Urinary bladder (tissue), 4 donors: ENCODE measurements at places on chromosomes 2 and 18.

DNA sequence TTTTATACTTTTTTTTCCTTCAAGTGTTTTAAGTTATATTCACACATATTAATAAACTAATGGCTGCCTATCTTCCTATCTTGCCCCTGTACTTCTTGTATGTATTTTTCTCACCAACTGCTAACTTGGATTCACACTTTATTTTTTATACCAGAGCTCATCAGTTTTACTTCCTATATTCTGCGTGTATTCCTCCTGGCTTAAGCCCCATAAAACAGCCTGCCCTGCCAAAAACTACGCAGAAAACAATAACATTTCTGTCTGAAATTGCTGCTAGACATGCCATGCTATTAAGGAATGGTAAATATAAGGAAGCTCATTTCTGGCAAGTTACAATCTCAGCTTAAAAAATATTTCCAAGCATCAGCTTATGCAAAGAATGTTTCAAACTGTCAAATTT is 172.3 kb downstream of the UBE2E3 start:
- no peak for DNase-seq

- no peak for DNase-seq
Observed at GRCh38 chr2:126658905-126659561, 3.1 kb downstream of the GYPC start.

GRCh38 chr2:159013103-159013502 is 44.7 kb downstream of the TANC1 start:
- no peak for DNase-seq

GRCh38 chr2:239249048-239249447 is 151.8 kb downstream of the HDAC4 start:
- no peak for DNase-seq

- DNase-seq = no peak
Observed at GRCh38 chr2:53103679-53104078, 663.9 kb upstream of the CHAC2 start.

DNA sequence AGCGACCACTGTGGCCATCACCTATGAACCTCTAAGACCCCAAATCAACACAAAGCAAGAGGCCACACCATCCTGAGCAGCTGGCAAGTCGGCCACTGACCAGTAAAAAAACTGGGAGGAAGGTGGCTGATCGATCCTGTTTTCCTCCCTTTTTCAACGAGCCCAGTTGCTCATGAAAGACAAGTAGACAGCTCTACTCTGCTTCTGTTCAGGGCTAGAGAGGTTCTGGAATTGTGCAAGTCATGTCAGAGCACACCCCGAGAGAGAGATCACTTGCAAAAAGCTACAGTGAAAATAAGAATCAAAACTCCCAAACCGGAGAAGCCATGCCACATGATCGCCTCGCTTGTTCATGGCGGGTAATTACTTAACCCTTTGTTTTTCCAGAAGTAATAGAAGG is 34.6 kb downstream of the ZNF516 start:
- no peak for DNase-seq

DNA sequence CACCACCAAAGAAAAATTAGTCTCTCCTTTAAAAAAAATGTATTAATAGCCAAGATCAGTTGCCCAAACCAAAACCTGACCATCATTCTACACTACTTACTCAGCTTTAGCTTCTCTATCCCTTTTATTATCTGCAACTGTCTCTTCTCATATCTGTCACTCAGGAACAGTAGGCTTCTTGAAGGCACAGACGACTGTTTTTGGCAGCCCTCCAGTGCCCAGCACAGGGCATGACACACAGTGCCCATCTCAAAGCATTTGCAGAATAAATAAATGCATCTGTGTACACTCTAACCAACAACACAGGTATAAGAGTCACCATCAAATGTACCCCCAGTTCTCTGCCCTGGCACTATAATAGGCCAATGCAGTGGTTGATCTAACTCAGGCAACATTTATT is 117.2 kb downstream of the UXS1 start:
- DNase-seq = no peak

GRCh38 chr2:86518481-86518880 is 44.8 kb downstream of the CHMP3 start:
- no peak for DNase-seq

GRCh38 chr2:234258562-234259141 is 208.2 kb downstream of the SPP2 start:
- no peak for DNase-seq

DNA sequence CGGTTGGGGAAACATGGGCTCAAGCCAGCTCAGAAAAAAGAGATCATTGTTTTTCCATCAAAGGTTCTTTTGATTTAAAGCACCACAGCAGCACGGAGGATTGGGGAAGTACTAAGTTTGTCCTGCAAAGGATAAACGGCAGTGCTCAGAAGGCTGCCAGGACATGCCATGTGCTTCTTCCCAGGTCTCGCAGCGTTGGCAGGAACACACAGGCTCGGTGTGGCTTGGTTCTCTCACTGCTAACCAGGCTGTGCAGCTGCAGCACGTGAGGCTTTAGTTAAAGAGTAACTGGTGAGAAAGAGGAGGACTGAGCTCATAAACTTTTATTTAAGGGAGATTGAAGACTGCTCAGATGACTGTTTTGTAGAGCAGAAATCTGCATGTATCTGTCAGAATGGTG is 264.3 kb downstream of the TSN start:
- no peak for DNase-seq

DNA sequence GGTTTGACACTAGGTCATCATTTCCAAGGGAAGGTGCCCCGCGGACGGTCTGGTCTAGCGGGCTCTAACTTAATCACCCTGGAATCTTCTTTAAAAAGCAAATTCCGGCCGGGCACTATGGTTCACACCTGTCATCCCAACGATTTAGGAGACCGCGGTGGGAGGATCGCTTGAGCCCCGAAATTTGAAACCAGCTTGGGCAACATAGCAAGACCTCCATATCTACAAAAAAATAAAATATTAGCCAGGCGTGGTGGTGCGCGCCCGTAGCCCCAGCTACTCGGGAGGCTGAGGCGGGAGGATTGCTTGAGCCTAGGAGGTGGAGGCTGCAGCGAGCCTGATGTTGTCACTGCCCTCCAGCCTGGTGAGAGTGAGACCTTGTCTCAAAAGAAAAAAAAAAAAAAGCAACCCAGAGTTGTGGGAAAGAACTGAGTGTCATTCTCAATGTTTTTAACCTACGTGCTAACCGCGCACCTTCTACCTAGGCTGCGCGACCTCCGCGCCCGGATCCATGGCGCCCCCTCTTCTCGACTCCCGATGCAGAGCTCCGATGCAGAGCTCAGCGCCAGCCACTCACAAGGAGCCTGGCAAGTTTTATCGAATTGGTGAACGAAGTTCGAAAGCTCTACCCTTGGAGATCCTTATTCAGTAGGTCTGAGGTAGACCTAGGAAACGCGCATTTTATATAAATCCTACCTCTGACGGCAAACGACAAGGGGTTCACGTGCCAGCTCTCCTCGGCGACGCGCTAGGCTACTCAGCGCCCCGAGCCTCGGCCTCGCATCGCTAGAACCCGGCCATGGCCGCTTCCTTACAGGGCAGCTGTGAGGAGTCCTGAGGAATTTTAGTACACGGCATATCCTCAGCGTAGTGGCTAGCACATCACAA is 888 bp upstream of the TWSG1 start:
- DNase-seq = no peak

GRCh38 chr18:27662949-27663348 is 477.8 kb upstream of the CHST9 start:
- no peak for DNase-seq

DNA sequence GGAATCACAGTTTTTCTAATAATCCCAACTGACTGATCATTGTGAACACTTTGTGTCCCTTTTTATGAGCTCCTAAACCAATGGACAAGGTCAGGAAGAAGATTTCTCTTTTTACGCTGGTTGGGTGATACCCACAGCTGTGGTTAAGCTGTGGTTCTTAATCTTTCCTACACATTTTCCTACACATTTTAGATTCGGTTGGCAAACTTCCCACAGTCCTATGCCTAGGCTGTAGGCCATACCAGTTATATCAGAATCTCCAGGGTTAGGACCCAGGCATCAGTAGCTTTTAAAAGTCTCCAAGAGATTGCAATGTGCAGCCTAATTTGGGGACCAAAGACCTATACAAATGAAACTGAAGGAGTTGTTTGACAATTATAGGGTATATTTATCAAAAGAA is 203.0 kb downstream of the SP3 start:
- no peak for DNase-seq

DNA sequence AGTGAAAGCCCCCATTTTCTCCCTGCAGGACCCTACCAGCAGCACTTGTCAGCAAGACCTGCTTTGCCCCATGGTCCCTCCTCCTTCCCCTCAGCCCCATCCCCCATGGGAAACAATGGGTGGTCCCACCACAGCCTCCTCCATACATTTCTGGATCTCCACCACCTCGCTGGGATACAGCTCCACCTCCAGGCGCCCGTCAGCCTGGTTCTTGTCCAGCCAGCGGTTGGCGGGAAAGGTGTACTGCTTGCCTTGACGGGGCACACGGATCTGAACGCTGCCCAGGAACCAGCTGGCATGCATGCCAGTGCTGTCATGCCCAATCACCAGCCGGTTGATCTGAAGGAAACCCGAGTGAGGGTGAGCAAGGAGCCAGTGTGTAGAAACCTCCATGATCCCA is 90.9 kb downstream of the LOXHD1 start:
- no peak for DNase-seq

GRCh38 chr18:24220318-24220688 is 81.4 kb downstream of the CABYR start:
- no peak for DNase-seq

- no peak for DNase-seq
Observed at GRCh38 chr2:235968616-235969324, 199.4 kb downstream of the GBX2 start.

DNA sequence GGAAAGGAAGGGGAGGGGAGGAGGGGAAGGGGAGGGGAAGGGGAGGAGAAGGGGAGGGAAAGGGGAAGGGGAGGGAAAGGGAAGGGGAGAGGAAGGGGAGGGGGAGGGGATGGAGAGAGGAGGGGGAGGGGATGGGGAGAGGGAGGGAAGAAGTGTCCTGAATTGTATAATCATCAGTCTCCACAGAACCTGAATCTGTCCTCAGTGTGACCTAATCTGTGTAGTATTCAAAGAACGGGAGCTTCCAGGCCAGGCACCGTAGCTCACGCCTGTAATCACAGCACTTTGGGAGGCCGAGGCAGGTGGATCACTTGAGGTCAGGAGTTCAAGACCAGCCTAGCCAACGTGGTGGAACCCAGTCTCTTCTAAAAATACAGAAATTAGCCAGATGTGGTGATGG is 41.1 kb upstream of the CCDC150 start:
- no peak for DNase-seq

DNA sequence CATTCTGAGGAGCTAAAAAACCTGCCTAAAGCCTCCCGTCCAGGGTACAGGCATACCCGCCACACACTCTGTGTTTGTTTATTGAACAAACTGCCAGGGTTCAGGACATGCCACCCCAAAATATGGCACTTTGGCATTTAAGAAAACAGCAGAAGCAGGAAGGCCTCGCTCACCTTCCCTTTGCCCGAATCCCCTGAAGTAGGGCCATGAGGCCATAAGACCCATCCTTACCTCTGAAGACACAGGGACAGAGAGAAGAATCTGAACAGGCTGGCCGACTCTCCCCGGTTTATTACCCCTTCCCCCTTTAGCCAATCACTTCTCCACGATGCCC is 1.7 kb upstream of the NEURL3 start:
- no peak for DNase-seq

- DNase-seq = no peak
Observed at GRCh38 chr2:133418021-133418420, 150.2 kb downstream of the NCKAP5 start.

DNA sequence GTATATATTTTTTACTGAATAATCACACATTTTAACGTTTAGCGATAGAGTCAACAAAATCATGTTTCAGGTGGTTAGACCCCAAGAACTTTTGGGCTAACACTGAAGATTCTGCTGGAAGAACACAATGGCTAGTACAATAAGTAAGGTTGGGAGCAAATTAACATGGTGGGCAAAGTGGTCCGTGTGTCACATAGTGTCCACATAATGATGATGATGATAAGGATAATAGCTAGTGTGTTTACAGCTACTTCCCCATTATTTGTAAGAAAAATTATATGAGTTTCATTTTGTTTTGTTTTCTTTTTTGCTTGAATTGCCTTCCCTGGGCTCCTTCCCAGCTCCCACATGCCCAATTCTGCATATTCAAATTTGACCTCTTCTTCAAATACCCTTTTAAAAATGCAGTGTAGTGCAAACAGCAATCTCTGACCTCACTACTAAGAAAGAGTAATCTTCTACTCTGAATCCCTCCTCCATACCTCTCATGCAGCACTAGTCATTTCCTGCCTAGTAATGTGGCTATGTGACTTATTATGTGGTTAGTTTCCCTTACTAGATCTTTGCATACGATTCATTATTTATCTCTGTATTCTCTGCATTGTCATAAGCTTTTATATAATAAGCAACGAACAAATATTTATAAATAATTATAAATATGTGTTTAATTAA is 16.9 kb upstream of the VPS54 start:
- no peak for DNase-seq

GRCh38 chr2:144443837-144444817 is 75.8 kb downstream of the ZEB2 start:
- DNase-seq = no peak

DNA sequence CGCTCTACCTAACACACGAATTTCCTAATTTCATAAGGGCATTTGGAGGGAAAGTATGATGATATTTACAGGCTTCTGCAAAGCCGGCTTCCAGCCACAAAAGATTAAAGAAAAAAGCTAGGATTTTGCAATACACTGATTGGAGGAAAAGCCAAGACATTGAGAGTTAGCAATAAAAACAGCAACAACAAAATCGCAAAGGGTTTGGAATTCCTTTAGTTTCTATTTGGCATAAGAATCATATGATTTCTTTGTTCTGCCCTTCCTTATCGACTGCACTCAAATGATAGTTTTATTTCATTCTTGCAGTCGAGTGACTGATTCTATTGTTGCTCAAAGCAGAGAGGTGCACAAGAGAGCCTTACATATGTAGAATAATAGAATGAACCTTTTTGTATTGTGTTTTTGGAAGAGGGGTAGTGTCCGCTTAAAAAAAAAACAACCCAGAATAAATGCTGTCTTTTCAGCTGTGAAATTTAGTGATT is 3.9 kb upstream of the ZNF532 start:
- DNase-seq = no peak

DNA sequence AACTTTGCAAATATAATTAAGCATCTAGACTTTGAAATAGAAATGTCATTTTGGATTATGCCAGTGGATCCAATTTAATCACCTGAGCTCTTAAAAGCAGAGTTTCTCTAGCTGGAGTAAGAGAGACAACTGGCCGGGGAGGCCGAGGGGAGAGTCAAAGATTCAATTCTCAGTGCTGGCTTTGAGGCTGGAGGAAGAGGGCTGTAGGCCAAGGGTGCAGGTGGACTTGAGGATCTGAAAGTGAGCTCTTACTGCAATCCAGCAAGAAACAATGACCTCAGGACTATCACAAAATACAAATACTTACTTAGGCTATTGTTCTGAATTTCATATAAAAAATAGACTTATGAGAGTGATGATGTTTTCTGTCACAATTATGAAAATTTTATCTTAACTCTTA is 814.5 kb downstream of the CBLN2 start:
- DNase-seq = no peak

GRCh38 chr2:221635949-221636348 is 63.8 kb upstream of the EPHA4 start:
- DNase-seq = no peak

GRCh38 chr2:106886916-106887758 is 1.2 kb upstream of the ST6GAL2 start:
- DNase-seq = no peak
